ENCODE measurements at places on chromosomes 11 and 22.

GRCh38 chr22:42700901-42701300 is 19.8 kb downstream of the A4GALT start:
- DNase-seq = no peak

GRCh38 chr11:73889536-73889935 is 12.7 kb downstream of the PAAF1 start:
- no peak for DNase-seq

DNA sequence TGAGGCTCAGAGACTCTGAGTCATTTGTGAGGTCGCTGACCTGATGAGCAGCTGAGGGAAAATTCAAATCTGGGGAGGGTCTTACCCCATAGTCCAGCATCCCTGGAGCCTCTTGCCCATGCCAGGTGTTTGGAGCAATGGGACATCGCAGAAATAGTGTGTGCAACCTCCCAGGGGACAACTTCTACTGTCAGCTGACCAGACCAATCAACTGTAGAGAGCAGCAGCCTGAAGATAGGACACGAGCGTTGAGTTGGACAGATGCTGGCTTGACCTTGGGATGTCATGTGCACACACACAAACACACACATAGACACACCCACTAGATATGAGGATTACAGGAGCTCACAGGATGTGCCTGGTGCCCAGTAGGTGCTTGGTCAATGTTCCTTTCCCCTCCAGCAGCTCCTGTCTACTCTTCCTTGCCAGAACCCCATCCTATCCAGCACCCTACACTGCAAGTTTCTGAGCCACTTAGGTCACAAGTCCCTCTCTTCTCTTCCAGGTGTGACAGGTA is 59.1 kb upstream of the MPEG1 start:
- DNase-seq = no peak

GRCh38 chr11:130043575-130043974 is 26.1 kb upstream of the APLP2 start:
- no peak for DNase-seq
